Left ventricle myocardium superior (tissue), 1 donor: ENCODE measurements at places on chromosomes 1 and 21.

DNA sequence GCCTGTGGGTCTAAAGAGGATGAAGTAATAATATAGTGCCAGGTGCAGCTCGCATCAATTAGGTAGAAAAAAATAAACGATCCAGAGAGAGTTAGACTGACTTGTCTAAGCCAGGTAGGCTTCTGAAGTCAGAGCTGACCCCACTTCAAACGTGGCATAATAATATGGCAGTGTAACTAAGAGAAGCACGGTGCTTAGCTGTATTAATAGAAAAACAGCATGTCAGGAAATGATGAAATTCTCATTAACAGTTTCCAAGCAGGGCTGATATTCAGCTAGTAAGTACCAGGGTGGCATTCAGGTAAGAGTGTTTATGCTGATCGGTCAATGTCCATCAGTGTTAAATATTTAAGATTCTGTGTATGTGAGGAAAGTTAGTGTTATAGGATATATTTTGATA, 145.8 kb upstream of the SAMSN1 start:
- no peak for DNase-seq

GRCh38 chr1:43402089-43402865, 12.6 kb downstream of the SZT2 start:
- DNase-seq: no peak

- DNase-seq: no peak
These were observed 9.1 kb downstream of the IBA57 start for GRCh38 chr1:228174482-228175315.

- no peak for DNase-seq
These were observed 92.3 kb downstream of the SPATA46 start for GRCh38 chr1:162284206-162284955.

- peak; percentile 88 for DNase-seq
These were observed 98.9 kb downstream of the DHRS3 start for GRCh38 chr1:12518931-12519692.

DNA sequence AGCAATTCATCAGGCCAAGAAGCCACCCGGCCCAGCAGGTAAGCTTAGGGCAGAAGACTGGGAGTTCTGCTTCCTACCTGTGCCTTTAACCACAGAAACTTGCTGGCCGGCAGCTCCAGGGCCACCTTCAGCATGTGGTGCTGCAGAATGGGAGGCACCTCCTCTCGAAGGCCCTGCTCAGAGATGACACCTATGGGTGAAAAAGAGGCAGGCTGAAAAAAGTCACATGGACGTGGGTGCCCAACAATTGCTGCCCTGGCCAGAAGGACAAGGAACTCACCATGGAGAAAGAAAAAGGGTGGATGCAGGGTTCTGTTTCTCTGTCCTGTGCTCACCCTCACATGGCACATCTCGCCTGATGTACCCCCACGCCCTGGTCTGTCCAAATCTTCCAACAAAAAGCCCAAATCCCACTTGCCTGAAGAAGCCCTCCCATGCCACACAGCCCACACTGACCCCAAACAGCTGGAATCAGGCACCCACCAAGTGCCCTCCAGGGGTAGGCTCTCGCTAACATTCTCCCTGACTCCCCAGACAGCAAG, 33.0 kb downstream of the URB1 start:
- no peak for DNase-seq

DNA sequence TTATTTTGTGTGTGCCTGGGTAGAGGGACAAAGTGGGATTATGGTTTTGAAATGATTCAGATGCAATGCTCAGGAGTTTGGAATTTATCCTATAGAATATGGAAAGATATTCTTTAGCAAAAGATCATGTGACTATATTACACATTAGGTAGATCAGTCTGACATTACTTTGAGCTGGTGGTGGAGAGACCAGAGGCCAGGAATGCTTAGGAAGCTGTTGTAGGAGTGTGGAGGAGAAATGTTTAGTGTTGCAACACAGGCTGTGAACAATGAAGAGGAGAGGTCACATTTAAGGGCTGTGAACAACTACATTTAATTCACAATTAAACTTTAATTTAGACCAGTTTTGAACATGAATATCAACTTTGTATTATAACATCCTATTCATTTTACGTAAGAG, 45.3 kb upstream of the PODN start:
- no peak for DNase-seq

DNA sequence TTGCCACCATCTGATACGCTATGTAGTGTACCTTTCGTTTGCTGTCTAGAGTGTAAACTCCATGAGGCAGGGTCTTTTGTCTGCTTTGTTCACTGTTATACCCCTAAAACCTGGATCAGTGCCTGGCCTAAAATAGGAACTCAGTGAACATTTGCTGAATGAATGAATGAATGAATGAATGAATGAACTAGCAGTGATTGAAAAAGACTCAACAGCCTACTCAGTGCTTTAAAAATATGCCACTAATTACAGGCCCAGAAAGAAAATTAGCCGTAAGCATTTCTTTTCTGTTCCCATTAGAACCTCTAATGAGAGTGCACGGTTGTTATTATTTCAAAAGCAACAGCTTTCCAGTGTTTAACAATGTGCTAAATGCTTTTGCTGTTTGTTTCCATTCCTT, 69.3 kb upstream of the SYT6 start:
- DNase-seq: no peak

DNA sequence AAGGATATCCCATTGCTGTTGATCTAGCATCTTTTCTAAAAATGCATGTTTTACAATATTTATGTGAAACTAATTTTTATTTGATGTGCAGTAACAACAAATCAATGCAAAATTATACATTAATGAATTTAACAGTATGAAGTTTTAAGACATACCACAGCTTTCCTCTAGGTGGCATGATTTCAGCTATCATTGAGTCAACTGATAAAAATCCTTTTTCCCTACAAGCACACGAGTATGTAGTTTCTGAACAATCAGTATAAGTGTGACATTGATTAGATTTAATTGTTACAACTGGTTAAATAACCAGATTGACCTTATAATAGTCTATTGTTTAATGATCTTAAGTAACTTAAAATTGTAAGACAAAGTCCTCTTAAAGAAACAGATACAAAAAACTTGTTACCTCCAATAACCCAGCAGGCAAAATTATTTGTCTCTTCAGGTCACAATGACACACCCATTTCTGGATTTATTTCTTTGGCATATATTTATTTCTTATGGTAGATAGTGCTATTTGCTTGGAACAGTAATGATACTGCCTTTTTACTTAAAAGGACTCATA, 5.8 kb upstream of the TGFB2 start:
- DNase-seq: no peak

DNA sequence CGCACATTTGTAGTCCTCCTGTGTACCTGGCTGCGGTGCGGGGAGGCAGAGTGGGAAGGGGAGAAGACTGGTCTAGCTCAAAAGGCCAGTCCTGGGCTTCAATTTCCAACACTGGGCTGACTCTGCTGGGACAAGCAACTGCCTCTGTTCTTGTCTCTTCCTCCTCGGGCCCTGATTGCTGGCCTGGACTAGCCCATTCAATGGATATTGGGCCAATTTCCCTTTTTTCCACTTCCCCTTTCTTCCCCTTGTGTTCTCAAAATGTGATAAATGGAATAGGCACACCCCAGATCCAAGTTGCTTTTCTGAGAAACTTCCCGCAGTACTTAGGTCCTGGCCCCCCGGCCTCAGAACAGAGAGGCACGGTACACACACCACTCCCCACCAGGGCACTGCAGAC, 48.2 kb downstream of the SPSB1 start:
- no peak for DNase-seq

- DNase-seq: no peak
These were observed 136.5 kb upstream of the GJB5 start for GRCh38 chr1:34618381-34618780.

GRCh38 chr1:119565131-119565772, 58.2 kb downstream of the HSD3B1 start:
- no peak for DNase-seq

- no peak for DNase-seq
These were observed 14.0 kb downstream of the NRIP1 start for GRCh38 chr21:15050568-15051377.

GRCh38 chr1:226778657-226779058, 39.6 kb upstream of the ITPKB start:
- no peak for DNase-seq

DNA sequence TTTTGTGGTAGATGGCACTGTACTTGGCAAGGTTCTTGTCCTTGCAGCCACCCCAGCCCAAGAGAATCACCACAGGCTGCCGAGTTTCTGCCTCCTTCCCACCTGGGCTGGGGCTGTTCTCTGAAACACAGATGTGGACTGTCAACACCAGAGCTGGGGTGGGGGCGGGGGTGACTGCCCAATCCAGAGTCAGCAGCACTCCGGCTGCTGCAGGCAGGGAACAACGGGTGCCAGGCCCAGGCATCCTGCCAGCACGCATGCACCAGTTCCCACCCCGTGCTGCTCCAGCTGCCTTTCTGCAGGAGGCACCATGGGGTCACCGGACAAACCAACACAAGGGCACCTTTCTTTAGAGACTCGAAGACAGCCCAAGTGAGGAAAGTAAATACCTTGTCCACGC, 14.1 kb downstream of the TMEM53 start:
- peak; percentile 93 for DNase-seq

DNA sequence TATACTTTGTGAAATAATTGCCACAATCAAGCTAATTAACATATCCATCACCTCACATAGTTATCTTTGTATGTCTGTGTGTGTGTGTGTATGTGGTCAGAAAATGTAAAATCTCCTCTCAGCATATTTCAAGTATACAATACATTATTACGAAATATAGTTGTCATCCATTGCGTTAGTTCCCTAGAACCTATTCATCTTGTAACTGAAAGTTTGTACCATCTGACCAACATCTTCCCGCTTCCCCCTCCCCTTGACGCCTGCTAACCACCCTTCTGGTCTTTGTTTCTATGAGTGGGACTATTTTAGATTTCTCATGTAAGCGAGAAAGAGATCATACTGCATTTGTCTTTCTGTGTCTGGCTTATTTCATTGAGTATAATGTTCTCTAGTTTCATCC, 455.3 kb downstream of the KCNT2 start:
- DNase-seq: no peak

GRCh38 chr1:158374860-158375259, 21.2 kb downstream of the CD1E start:
- DNase-seq: no peak

GRCh38 chr1:195608883-195609282, 999.4 kb downstream of the KCNT2 start:
- no peak for DNase-seq

GRCh38 chr1:84686223-84686622, 4.0 kb downstream of the SSX2IP start:
- no peak for DNase-seq

DNA sequence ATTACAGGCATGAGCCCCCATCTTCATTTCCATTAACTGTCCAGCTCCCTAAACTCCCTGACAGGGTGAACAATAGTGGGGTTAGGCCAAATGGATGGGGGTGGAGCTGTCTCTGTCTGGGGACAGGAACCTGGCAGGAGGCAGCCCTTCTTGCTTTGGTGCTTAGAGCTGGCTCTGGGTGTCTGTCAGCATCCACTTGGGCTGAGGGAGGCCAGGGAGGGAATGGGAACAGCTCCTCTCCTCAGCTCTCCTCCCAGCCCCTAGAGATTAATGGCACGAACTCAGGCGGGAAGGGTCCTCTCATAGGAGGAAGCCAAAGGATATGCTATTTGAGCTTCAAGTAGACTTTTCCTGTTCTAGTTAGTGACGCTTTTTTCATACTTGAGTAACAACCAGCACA, 11.1 kb upstream of the ETV3L start:
- DNase-seq: no peak

DNA sequence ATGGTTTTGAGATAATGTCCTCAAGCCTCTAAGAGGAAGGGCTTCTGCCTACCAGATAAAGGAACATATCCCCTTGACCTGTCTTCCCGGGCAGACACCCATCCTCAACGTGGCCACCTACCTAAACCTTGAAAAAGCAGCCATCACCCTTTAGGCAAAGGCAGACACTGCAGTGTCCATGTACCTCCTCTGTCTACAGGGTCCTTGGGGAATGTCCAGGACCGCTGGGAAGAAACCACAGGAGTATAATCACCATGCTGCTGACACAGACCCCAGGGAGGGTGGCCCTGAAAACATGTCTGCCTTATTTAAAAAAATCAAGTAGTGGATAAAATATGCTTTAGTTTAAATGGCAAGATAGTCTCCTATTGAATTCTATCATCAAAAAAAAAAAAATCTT, 16.6 kb downstream of the BCAR3 start:
- no peak for DNase-seq

DNA sequence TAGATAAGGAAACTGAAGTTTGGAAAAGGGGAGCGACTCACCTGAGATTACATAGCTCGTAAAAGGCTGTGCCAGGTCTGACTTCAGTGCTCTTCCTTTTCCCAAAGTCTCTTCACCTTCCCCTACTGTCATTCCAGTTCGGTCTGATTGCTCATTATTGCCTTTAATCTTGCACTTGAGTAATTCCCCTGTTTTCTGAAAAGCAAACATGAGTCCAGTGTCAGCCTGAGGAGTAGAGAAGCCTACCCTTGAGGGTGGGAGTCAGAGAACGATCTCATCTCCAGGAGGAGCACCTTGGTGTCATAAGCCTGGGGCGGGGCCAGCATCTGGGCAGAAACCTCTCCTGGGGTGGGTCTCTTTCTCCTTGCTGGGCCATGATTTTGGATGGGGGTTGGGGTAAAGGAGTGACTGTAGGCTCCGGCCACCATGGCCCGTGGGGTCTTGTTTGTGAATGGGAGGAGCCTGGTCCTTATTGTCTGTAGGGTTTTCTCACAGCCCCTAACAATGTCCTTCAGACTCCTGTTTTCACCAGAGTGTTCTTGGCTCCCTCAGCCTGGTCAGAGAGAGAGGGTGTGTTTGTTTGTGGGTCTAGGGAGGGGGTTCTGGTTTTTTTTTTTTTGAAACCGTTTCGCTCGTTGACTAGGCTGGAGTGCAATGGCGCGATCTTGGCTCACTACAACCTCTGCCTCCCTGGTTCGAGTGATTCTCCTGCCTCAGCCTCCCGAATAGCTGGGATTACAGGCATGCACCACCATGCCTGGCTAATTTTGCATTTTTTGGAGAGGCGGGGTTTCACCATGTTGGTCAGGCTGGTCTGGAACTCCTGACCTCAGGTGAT, 6.0 kb downstream of the VANGL2 start:
- no peak for DNase-seq

DNA sequence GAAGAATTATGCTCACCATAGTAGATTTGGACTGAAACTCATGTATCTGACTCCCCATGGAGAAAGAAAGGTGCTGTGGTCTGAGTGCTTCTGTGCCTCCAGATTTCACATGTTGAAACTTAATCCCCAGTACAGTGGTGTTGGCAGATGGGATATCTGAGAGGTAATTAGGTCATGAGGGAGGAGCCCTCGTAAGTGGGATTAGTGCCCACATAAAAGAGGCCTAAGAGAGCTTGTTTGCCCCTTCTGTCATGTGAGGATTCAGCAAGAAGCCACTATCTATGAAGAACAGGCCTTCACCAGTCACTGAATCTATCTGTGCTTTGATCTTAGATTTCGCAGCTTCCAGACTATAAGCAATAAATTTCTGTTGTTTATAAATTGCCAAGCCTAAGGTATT, 150.1 kb downstream of the PLPP3 start:
- no peak for DNase-seq

GRCh38 chr1:228794173-228794572, 58.9 kb downstream of the RHOU start:
- DNase-seq: no peak
